ENCODE measurements at places on chromosomes 5 and 9. TPM values are rescaled to one million over a fixed set of nuclear protein-coding genes. Genes with fewer than 3 reads are reported as not detected.
A peak's percentile ranks its signal among the peaks of the same experiment; 100 is the strongest.

The THBS4 gene
- 1.4 TPM for total RNA-seq

DNA sequence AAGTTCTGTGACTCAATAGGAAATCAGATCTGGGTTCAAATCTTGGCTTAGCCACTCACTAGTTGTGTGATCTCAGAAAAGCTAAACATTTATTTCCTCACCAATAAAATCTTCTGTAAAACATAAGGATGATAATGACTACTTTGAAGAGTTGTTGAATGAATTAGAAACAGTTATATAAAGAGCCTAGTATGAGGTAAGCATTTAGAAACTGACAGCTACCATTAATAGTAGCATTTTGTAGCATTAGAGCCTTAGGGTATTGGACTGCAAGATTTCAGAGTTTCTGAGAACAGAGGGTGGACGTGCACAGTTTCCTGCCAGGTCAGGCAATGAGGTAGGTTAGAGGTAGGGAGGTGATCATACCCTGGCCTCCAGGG is 293.2 kb downstream of the CWC27 start:
- no peak for DNase-seq

DNA sequence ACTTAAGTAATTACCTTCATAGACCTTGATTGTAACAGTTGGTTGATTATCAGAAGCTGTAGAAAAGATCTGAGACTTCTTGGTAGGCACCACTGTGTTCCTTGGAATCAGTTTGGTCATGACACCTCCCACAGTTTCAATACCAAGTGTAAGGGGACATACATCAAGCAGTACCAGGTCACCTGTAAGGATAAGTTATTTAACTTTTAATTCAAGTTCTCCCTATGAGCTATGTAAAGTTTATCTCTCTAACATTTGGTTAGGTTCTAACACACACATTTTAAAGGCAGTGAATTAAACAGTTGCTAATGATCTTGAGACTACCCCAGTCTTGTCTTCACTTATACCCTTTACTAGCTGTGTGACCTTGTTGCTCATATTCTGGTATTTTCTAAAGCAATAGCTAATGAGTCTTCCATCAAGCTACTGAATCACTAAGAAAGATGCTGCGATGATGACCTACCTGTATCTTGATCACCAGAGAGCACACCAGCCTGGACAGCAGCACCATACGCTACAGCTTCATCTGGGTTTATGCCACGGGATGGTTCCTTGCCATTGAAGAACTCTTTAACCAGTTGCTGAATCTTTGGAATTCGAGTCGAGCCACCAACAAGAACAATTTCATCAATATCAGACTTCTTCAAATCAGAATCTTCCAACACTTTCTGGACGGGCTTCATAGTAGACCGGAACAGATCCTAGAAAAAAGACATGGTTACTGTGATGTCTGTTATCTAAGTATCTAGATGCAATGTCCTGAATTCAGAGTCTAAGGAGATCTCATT is 2.8 kb downstream of the HSPA5 start:
- DNase-seq, result no peak

GRCh38 chr9:124735121-124735520 is 36.0 kb downstream of the NR6A1 start:
- no peak for DNase-seq

DNA sequence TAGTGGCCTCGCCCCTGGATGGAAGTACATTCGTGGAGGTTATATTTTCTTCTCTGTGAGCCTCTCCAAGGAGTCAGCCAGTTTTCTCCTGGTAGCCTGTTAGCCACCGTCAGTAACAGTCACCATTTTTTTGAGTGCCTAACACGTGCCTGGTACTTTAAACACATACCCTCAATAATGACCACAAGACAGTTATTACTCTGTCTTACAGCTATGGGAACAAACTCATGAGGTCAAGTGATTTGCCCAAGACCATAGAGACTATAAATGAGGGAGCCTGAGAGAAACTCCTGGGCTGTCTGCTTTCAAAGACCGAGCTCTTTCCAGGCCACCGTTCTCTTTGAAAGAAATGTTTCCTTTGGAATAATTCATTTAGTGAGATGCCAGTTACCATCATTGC is 90.4 kb downstream of the PALM2AKAP2 start:
- DNase-seq, result no peak

DNA sequence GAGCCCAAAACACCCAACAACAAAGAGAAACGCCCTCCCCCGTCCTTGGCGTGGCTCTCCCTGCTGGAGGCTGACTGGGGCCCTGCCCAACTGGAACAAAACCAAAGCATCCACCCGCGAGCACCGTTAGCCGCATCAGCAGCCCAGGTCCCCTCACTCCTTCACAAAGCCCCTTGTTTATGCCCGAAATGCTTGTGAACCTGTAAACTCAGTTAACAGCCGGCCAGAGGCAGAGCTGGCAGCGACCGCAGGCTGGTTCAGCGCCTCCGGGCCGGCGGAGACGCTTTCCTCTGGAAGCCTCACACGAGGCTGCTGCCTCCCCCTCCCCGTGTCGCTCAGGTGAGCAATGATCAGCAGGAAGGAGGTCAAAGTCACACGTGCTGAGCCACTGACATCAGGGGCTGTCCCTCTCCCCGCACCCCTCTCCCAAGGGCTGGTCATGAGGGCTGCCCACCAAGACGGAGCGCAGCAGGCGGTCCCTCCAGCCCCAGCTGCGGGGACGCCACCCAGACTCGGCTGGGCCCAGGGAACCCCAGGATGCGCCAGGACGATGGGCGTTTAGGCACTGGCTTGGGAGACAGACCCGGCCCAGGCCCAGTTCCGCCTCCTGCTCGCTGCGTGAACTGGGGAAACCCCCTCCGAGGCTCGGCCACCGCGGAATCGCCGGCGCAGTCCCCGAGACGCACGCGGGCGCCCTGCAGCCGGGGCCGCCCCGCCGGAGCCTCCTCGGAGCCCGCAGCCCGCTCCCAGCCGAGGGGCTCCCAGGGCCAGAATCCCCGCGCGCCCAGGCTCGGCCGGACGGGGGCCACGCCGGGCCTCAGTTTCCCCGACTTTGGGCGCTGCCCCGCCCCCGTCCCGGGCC is 563 bp downstream of the SNAPC4 start:
- DNase-seq, result peak; percentile 43

DNA sequence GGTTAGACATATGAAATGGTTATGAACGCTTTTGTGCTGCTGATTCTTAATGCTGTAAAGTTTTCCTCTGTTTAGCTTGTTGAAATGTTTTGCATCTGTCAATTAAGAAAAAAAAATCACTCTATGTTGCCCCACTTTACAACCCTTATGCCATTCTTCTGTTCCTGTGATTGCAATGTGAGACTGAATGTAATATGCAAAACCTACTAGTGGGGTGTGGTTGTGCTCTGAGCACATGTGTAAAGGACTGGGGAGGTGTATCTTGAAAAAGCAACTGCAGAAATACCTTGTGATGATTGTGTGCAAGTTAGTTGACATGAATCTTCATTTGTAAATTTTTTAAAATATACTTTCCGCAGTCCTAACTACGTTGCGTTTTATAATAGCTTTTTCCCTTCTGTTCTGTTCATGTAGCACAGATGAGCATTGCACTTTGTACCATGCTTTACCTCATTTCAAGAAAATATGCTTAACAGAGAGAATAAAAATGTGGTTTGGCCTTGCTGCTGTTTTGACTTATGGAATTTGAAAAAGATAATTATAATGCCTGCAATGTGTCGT is 357.0 kb upstream of the PIK3R1 start:
- no peak for DNase-seq

DNA sequence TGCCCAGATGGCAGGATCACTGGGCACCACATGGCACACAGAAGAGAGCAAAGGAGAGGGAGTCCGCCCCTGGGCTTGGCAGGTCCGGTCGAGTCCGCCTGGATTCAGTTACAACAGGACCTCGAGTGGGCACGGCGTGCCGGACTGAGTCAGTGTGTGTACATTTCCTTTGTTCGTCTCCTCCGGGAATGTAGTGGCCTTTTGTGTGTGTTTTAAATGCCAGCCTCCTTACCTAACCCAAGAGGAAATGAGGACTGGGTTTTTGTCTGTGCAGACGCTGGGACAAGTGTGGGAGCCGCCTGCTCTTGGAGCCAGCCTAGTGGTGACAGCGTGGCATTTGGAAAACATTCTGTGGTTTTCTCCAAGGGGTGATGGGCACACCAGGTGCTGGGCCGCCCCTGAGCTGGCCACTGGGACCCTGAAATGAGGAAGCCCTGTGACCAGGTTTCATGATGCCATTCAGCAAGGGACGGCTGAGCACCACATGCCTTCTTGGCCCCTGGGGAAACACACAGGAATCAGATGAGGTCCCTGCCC is 9.6 kb downstream of the NEK6 start:
- no peak for DNase-seq

DNA sequence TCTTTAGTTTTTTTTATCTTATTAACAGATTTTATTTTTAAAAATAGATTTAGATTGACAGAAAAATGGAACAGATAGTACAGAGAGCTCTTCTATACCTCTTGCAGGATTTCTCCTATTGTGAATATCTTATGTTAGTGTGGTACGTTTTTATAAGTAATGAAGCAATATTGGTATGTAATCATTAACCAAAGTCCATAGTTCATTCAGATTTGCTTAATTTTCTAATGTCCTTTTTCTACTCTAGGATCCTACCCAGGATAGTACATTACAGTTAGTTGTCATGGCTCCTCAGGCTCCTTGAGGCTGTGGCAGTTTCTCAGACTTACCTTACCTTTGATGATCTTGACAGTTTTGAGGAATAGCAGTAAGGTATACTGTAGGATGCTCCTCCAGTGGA is 30.4 kb downstream of the PPP2R2B start:
- DNase-seq, result no peak

- no peak for DNase-seq
These were observed 25.4 kb upstream of the ANXA6 start for GRCh38 chr5:151182976-151183375.

DNA sequence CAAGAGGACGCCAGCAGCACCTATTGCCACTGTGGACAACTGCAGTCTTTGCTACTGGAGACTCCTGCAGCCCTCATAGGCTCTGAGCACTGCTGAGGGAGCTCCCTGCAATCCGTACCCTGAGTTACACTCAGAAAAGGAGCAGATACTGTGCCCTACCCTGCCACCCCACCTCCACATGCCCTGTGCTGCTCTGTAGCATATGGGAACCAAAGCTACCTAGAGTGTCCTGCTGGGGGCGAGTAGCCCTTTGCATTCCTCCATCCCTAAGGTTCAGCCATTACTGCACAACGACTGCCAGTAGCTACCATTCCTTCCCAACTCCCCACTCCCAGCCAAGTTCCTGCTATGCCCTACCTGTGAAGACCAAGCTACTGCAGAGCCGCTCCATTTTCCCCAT is 90.2 kb upstream of the SNCAIP start:
- no peak for DNase-seq

DNA sequence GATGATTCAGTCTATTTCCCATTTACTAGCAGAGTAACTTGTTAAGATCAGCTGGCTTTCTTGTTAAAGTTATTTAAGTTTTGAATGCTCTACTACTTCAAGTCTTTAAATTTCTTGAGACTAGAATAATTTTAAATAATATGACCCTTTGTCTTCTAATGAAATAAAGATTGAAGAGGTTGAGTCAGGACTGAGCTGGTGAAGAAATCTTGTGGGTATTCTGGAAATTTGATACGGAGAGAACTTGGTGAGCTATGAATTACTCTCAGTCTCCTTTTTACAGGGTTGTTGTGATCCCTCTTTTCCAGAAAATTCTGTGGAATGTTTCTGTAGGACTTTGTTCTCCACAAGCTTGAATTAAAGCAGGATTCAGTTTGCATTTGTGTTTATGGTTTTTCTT is 29.3 kb downstream of the RNF20 start:
- DNase-seq, result no peak

- DNase-seq, result no peak
These were observed 145.3 kb upstream of the ZNF462 start for GRCh38 chr9:106717686-106718085.

GRCh38 chr9:106414042-106414441 is 448.9 kb upstream of the ZNF462 start:
- DNase-seq, result no peak

GRCh38 chr9:28781481-28781880 is 1208.2 kb upstream of the C9orf72 start:
- DNase-seq, result no peak

DNA sequence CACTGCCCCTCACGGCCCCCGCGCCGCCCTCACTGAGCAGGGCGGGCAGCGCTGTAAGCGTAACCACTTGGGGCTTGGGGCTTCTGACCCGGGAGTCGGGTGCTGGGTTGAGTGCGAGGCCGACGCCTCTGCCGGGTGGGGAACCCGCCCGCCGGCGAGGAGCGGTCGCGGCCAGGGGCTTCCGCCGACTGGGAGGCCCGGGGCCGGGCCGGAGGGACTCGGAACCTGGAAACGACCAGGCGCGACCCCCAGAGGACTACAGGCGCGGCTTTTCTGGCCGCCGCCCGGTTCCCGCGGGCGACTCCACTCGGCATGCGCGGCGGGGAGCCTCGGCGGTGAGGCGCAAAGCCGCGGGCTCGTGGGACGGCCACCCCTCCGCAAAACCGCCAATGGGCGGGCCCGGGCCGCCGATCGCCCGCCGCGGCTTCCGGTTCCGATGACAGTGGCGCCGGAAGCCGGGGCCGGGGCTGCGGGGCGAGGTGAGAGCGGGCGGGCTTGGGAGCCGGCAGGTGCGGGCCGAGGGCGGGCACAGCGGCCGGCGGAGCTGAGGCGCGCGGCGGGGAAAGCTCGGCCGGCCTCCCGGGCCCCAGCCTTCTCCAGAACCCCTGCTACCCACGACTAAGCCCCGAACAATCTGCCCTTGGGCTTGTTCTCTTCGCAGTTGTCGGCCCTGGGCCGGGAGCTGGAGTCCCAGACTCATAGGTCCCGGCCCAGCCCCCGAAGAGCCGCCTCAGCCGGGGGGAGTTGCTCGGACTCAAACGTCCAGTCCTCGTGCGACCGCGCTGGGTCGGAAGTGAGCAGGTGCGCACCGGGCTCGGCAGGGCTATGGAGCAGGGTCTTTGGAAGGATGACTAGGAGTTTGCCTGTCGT is at the start of gene RMND5B:
RMND5B (plus strand) TSS at position 439 of the 870 bp plus-strand sequence. CDS start 7,106 bp downstream, outside the sequence.
- DNase-seq, result peak; percentile 77

DNA sequence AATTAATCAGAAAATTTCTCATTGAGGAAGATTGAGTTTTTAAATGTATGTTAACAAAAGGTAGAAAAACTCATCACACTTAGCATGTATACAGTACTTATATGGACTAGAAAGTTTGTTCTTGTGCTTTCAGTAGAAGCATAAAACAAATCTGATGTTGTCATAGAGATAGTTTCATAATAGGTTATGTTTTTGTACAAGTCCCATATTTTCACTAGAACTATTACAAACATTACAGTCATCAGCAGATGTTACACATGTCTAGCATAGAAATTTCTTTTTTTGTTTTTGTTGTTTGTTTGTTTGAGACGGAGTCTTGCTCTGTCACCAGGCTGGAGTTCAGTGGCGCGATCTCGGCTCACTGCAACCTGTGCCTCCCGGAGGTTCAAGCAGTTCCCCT is 131.4 kb downstream of the COMMD10 start:
- no peak for DNase-seq

DNA sequence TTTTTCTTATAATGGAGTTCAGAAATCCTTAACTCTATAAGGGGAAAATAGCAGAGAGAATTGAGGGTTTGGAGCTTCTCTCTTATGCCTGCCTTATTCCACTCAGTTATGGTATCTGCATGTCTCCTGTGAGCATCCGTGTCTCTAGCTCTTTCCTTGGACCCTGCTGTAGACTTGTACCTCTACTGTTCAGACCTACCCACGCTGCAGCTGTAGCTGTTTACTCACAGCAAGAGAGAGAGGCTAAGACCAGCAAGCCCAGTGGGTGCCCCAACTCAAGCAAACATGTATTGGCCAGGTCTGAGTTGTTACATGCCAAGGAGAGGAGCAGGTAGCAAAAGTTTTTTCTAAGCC is 7.1 kb upstream of the PCSK1 start:
- DNase-seq, result no peak

Measured in activated CD8-positive, alpha-beta T cell treated with anti-CD3 and anti-CD28 coated beads, Interleukin-2, amount 10 ng/mL, durations not matched to agents 7 days and 5 days (primary cell).